Foreskin fibroblast (primary cell): ENCODE measurements at places on chromosomes 12 and 14.

DNA sequence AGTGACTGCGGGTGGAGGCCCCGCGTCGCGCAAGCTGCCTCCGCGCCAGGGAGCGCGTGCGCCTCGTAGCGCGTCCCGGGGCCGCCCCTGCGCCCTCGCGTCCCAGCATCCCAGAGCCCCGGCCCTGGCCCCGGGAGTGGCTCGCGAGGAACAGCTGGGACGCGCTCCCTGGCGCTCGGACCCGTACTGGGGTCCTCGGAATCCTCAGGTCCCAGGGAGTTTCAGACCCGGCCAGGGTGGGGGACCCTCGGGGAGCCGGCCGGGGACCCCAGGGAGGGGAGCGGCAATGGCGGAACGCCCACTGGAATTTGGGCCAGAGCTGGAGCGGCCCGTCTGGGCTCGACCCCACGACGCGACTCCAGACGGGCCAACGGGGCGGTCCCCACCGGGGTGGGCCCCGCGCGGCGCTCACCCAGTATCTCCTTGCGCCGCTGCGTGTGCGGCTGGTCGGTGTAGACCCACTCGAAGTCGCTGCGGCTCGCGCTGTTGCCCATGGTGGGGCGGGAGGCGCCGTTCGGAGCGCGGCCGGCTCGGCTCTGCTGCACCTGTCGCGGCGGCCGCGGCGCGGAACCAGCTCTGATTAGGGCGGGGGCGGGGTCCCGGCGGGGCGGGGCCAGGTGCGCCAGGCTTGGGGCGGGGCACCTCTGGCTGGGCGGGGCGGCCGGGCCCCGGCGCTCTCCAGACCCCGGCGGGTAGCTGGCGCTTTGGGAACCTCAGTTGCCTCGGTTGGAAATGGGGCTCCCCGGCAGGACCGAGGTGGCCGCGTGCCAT lies at the start of gene DEGS2:
DEGS2 (minus strand) TSS at position 552 of the 771 bp plus-strand sequence; CDS start at position 494, 58 bp downstream.
- no peak for DNase-seq

DNA sequence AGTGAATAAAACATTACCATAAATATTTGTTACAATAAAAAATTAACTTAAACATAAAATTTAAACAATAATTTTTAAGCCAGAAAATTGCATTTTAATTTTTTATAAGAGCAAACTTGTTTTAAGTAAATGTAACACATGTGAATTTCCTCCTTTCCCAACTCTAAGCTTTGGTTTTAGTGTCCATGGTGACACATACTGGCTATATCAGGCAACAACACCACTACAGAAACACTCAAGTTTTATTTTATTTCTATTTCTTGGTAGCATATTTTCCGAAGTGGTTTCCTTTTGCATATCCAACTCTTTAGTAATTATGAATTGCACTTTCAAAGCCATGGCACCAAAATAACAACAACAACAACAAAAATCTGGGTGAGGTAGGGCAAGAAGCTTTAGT lies 2.2 kb downstream of the NELL2 start:
- DNase-seq: peak; percentile 45

DNA sequence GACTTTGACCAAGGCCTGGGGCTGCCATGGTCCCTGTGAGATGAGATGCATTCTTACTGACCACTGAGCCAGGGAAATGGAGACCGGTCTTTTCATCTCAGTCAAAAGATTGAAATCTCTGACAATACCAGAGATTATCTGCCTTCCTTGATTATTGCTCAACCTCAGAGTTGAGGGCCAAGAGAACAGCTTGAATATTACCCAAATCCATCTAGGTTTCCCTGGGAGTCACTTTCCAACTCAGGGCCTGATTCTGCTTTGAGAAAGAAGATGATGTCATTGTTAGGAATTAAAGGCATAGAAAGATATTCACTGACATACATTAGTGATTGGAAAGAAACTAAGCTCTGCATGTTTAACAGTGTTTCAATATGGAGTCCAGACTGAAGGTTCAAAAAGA lies 515.9 kb upstream of the TBX3 start:
- peak; percentile 82 for DNase-seq

GRCh38 chr14:67517083-67517482 lies 16.0 kb upstream of the PLEKHH1 start:
- no peak for DNase-seq

- DNase-seq: no peak
These were observed 39.4 kb downstream of the ADGRD1 start for GRCh38 chr12:130992979-130993538.

DNA sequence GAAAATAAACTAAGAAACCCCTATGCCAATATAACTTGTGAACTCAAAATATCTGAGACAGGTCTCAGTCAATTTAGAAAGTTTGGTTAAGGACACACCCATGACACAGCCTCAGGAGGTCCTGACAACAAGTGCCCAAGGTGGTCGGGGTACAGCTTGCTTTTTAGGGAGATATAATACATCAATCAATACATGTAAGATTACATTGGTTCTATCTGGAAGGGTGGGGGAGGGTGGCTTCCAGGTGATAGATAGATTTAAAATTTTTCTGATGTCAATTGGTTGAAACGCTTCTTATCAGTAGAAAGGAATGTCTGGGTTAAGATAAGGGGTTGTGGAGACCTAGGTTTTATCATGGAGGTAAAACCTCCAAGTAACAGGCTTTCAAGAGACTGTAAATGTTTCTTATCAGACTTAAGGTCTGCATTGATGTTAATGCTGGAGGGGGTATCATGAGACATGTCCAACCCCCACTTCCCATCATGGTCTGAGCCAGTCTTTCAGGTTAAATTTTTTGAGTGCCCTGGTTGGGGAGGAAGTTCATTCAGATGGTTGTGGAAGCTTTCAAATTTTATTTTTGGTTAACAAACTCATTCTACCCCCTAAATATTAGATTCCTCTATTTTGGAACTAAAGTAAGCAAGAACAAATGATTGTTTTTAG lies 82.0 kb upstream of the RASSF8 start:
- DNase-seq: no peak

DNA sequence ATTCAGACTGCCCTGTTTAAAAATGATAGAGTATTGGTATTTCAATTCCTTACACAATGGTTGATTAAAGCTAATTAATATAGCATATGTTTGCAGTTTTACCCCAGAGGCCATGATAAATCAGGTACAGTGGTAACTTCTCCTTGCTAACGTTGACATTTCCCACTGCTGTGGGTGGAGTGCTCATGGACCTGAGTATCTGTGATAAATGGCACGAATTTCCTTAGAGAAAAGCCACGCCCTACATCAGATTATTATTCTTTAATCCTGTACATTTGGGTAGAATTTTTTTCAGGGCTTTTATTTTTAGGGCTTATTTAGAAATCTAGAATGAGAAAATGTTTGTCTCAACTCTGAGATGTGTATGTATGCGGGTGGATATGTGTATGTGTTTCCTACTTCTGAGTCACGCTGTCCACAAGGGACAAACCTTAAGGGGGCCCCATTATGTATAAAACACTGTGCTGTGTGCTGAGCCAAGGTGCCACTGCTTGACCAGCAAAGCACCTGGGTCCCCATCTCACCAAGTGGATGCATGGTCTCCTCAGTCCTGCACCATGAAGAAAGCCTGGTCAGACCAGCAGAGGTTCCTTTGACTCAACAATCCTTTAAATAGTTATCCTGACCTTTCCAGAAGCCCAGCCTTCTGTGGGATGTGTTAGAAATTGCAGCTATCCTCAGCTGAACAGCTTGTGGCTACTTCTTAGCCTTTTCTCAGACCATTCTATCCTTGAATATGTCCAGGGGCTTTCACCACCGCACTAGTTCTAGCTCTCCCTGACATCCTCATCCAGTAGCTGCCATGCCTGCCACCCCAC lies 57.9 kb upstream of the STK38L start:
- peak; percentile 41 for DNase-seq

- DNase-seq: peak; percentile 52
These were observed 113.8 kb upstream of the FOXG1 start for GRCh38 chr14:28652782-28653181.

GRCh38 chr12:109436188-109436560 lies 40.9 kb downstream of the KCTD10 start:
- DNase-seq: peak; percentile 53

DNA sequence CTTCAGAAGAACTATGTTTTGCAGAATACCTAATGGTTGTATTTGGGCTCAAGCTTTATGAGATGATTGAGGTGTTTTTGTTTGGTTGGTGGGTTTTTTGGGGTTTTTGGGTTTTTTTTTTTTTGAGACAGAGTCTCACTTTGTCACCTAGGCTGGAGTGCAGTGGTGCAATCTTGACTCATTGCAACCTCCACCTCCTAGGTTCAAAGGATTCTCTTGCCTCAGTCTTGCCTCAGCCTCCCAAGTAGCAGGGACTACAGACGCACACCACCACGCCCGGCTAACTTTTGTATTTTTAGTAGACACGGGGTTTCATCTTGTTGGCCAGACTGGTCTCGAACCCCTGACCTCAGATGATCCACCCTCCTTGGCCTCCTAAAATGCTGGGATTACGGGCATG lies 39.6 kb downstream of the ARL1 start:
- DNase-seq: no peak

DNA sequence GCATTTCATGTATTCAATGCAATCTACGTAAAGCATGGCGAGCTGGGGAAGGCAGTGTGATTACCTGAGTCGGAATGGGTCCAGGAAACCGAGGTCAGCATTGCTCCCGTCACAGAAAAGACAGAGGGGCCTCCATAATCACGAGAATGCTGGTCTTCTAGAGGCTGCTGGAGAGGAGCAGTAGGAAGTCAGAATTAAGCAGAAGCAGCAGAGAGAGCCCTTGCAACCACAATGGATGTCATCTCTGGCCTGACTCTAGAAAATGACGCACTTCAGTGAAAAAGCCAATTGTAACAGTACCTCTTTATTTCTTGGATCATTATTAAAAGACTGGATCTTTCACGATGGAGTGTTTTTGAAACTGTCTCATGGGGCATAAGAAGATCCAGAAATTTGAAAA lies 69.5 kb upstream of the FOXN3 start:
- no peak for DNase-seq

- no peak for DNase-seq
These were observed 47.5 kb upstream of the PPP1R12A start for GRCh38 chr12:79982086-79983062.

- peak; percentile 82 for DNase-seq
These were observed 1.2 kb downstream of the ITGB7 start for GRCh38 chr12:53205747-53206419.

DNA sequence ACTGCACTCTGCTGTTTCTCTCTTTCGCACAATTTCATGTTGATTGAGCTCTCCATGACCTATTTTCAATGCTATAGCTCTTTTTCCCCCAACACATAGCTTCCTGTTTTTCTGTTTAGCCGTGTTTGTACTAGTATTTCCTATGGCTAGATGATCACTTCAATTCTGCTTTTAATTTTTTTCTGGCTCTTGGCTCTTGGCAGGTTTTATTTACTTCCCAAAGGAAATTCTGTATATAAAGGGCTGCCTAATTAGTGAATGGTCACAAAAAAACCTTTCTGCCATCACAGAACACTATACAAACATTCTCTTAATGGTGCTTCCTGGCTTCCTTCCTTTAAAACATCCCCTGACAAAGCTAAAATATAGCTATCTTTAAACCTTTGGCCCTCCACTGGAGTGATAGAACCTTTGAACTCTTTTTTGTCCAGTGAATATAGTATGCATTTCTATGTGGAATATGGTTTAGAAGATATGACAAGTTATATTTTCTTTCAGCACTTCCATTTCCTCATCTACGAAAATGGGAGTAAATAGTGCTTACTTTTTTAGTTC lies 88.2 kb downstream of the RASSF9 start:
- DNase-seq: no peak

DNA sequence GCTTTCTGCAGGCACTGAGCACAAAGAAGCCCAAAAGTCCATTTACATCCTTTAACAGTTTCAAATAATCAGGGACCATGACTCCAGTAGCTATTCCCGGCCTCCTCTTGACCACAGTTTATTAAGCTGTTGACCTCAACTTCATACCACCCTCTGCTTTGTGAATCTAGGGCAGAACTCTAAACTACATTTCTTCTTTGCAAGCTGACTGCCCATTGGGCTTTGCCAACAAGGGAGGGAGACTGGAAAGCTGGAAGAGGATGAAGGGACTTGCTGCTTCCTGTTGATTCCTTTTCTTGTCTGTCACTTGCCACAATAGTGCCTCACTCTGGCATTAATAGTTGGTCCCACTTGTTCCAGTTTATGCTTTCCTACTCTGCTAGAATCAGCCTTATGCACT lies 2.7 kb downstream of the CGRRF1 start:
- DNase-seq: no peak

DNA sequence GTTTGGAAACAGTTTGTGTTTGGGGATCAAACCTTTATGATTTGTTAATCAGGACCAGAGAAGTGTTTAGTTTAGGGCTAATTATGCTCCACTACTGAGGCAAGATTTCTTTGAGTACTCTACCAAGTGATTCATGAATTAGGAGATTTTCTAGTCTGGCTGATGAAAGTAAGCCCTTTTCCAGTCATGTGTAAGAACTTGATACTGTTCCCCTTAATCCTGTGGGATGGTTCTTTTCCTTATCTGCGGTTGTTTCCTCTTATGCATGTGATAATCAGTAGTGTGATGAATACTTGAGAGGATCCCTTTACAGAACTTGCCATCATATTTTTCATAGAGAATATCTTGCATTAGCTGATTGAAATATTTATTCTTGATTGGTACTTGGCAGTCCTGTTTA lies 42.1 kb downstream of the DYRK2 start:
- no peak for DNase-seq

GRCh38 chr12:84128117-84128991 lies 784.2 kb downstream of the SLC6A15 start:
- no peak for DNase-seq

DNA sequence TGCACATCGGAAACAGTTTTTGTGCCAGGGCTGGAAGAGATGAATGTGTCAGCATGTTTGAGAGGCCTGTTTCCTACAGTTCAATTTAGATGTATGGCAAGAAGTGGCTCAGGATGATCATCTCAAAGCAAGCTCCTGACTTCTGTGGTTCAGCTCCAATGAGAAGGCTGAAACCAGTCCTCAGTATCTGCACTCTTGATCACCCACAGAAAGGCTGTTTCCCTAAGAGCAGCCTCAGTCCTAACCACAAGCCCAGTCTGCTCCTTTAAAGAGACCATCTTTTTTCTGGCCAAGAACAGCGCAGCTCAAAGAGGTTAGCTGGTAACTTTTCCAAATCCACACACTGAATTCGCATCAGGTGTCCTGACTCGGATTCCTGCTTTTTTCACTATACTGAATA lies 19.2 kb downstream of the CSRP2 start:
- no peak for DNase-seq

DNA sequence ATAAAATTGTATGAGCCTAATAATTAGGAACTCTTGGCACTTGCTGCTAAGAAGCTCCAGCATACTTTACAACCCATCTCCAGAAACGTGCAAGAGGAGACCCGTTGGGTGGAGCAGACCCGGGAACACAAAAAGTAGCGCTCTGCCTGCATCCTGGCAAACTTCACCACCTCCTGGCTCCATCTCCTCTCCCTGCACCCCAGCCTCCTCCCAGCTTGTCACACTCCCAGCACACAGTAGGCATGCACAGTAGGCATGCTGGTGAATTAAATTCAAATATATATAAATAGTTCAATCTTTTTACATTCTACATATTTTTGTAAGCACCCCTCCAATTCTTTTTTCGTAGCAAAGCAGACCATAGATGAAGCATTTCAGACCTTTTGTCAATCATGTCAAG lies 1.2 kb downstream of the VSIG10 start:
- no peak for DNase-seq

- peak; percentile 72 for DNase-seq
These were observed 147.8 kb upstream of the ATP2B1 start for GRCh38 chr12:89856431-89856830.

- DNase-seq: peak; percentile 76
These were observed 14.3 kb downstream of the RASSF8 start for GRCh38 chr12:25972783-25973182.
